Stimulated activated CD8-positive, alpha-beta memory T cell treated with anti-CD3 and anti-CD28 coated beads, Interleukin-7, amount 100 ng/mL, for 4 hours (primary cell): ENCODE measurements at places on chromosomes 1 and 21.

DNA sequence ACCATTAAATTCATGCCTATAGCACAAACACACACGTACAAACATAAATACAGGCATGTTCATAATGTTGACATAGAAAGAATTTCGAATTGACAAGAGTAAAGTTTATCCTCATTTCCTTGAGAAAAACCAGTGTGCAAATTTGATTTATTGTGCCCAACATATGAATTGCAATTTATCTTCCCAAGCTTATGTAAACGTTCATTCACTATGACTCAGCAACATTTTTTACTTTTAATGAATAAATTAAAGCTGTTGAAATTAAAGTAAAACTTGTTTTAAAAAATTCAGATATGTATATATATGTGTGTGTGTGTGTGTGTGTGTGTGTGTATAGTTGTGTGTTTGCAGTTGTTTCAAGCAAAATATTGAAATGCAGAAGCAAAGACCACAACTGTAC lies 1067.9 kb downstream of the BRINP3 start:
- DNase-seq: no peak

- DNase-seq: no peak
Observed at GRCh38 chr1:174156437-174156836, 2.9 kb upstream of the RABGAP1L start.

- DNase-seq: no peak
Observed at GRCh38 chr1:52296345-52296744, 69.7 kb downstream of the CC2D1B start.

- DNase-seq: no peak
Observed at GRCh38 chr1:209829716-209830115, 1.9 kb downstream of the UTP25 start.

DNA sequence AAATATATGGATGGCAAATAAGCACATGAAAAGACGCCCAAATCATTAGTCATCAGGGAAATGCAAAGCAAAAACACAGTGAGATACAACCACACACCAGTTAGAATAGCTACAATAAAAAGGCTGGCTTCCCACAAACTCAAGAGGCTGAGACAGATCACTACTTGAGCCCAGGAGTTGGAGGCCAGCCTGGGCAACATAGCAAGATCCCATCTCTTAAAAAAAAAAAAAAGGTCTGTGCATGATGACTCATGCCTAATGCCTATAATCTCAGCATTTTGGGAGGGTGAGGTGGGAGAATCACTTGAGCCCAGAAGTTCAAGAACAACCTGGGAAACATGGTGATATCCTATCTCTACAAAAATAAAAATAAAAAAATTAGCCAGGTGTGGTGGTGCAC lies 19.8 kb downstream of the LDLRAD1 start:
- no peak for DNase-seq

- no peak for DNase-seq
Observed at GRCh38 chr1:77642196-77642595, 40.3 kb downstream of the ZZZ3 start.

GRCh38 chr1:174131032-174131638 lies 28.2 kb upstream of the RABGAP1L start:
- no peak for DNase-seq

GRCh38 chr1:3175486-3175885 lies 106.5 kb downstream of the PRDM16 start:
- no peak for DNase-seq

- no peak for DNase-seq
Observed at GRCh38 chr1:48536477-48536876, 64.5 kb upstream of the SPATA6 start.

DNA sequence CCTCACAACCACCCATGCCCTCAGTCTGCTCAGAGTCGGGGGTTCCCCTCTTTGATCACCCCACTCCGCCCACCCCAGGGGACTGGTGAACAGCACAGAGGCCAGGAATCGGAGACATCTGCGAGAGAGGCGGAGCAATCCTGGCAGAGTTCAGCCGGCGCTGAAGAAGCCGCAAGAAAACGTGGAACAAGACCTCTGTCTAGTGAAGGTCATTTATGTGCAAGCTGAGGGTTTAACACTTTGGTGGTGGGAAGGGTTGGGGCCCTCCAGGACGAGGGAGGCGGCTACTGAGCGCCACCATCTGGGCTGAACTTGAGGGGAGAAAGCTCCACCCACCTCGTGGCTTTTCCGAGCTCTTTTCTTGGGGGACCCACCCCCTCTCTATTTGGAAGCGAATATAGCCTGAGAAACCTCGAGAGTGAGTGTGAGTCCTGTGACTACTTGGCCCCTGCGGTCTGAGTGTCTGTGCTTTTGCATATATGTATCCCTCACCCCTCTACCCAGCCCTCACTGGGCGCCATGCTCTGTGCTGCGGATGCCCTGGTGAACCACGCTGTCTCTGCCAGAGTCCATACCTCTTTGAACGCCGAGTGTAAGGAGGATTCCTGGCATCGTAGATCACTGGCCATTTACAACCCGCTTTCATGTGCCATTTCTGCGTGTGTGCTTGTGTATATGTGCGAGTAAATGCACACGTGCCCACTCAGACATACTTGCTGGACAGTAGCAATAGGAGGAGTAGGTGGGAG lies 1.2 kb upstream of the EPHA10 start:
- DNase-seq: peak; percentile 7

- no peak for DNase-seq
Observed at GRCh38 chr1:29379443-29380073, 143.2 kb downstream of the PTPRU start.

- no peak for DNase-seq
Observed at GRCh38 chr1:102861247-102861646, 247.1 kb downstream of the COL11A1 start.

DNA sequence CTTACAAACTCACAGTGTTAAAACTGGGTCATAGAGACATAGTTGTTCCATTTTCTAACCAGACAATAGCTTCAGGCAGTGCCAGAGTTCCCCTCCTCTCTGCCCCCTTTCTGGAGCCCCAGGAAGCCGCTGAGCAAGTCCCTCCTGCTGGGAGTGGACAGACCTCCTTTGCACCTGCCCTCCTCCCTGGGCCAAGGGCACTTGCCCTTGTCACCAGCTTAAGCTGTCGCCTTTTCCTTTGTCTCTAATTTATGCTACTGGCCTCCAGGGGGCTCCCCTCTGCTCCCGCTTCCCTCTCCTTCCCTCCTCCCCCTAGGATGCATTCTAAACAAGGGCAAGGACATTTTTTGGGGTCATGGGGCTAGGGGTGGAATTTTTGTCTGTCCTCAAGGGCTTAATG lies 182.4 kb downstream of the MIS18A start:
- DNase-seq: no peak

DNA sequence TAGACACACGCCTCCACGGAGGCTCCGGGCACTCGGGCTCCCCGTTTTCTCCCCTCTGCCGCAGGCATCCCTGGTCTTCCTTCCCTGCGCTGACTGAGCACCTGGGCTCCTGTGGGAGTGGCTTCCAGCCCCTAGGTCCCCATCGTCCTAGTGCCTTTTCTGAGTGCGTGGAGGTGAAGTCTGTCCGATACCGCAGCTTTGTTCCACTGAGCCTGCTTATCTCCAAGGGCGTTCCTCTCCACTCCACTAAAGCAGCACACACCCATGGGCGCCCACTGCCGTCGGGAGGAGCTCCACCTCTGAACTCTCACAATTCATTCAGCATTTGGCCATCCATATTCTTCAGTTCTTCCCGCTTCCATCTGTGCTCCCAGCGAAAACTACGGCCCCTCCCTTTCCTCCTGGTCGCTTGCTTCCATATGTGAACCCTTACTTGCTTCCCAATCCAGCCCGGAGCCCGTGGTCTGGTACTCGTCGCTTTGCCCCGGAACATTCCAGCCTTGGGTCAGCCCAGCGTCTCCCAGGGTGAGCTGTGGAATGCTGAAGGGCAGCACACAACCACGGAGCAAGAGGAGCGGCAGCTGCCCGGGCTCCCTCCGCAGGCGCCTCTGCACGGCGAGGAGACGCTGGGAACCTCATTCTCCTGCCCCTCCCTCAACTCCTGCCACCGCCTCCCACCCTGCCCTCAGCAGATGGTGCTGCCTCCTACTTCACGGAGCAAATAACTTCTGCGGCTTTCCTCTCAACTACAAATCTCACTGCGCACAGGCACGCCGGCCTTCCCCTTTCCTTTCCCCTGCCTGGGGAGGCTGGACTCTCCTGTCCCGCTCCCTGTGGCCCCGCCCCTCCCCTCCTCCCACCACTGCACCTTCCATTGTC lies 27.5 kb downstream of the ATP8B2 start:
- no peak for DNase-seq

GRCh38 chr1:168676029-168676812 lies 52.8 kb downstream of the DPT start:
- DNase-seq: no peak

- no peak for DNase-seq
Observed at GRCh38 chr1:182257369-182258063, 134.1 kb downstream of the GLUL start.

DNA sequence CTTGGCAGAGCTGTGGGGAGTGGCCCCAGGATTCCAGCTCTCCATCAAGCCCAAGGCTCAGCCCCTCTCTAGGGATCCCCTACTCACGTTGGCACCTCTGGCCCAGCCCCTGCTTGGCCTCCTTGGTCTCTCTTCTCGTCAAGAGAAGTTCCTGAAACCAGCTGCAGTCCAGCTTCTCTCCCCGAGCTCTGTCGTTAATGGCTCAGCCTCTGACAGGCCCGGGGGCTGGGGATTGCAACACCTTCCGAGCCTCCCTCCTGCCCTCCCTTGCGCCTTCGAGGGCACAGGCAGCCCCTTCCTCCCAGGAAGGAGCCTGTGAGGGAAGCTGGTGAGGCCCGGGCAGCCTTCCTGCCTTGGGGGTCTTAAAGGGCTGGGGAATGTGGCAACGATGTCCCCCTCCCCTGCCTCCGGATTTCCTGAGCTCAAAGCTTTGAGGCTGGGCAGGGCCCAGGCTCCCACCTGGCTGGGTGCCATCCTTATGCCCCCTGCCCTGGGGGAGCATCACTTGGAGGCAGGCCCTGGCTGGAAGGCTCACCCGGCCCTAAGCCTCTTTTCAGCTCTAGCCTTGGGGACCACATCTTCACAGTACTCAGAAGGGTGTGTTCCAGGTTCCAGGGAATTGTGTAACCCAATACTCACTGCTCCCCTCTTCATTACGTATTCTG lies at the start of gene CSF3R:
Gene CSF3R (minus strand): TSS at position 190 of the 665 bp plus-strand sequence. CDS start 3,417 bp downstream, outside the sequence.
- DNase-seq: no peak

DNA sequence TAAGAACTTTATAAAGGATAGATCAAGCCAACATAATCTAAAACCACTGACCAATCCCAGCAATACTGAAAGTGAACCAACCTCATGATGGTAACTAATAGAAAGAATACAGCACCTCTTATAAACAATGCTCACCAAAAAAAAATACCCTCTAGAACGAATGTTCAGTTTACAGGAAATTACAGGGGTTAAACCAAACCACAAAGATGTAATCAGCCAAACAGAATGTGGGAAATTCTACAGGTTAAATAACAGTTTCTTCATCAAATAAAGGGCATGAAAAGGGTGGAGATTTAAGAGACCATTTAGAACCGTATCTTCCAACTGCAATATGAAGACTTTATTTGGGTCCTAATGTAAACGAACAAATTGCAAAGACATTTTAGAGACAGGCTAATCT lies 30.4 kb downstream of the ARID4B start:
- no peak for DNase-seq

DNA sequence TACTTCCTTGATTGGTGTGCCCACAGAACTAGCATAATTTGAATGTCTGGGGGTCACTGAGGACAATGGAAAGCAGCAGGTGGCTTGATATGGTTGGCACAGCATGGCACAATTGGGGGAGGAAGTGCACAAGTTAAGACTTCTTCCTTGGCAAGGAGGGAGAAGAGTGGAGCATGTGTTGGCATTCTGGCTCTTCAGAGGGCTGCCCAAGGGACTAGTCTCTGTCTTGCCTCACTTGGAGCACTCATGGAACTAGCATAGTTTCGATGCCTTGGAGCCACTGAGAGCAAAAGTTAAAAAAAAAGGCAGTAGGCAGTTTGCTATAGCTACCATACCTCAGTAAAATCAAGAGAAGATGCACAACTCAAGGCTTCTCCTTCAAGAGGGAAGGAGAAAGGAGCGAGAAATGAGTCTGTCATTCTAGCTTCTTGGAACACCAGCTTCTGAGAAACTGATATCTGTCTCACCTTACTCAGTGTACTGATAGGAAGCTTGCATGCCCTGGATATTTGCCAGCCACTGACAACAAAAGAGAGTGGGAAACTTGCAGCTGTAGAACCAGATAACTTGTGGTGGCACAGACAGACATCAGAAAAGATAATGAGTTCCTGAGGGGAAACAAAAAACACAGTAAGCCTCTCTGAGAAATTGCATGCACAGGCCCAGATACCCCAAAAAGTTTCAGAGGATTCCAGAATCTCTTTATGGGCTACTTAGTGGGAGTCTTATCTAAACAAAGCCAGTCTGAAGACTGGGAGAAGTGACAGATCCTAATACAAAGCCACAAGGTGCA lies 207.5 kb upstream of the SAMSN1 start:
- no peak for DNase-seq

GRCh38 chr1:16181887-16182719 lies 26.2 kb upstream of the EPHA2 start:
- DNase-seq: no peak

DNA sequence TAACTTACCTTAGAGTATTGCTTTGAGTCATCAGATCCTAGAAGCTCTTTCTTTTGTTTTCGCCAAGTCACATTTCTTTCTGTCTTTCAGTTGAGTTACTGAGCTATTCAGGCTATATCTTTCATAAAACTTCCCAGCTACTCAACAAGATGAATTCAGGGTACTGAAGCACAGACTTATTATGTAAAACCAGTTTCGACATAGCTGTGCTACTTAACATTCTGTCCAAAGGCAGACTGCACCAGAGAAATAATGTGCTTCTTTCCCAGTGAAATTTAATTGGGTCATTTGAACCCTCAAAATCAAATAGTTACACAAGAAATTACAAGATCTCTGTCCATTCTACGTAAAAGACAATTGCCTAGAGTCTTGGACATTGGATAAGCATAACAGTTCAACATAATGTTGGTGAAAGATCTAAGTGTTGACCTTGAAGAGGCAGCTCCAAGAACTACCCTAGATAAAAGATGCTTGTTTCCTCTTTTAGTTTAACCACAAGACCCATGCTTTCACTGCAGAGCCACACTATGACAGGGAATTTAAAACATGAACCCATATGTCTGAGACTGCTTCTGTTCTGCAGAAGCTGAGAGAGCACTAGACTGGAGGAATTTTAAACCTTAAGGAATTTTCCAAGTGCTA lies 163.2 kb downstream of the LRRC40 start:
- no peak for DNase-seq

GRCh38 chr1:84427250-84428188 lies 29.2 kb downstream of the DNASE2B start:
- no peak for DNase-seq

GRCh38 chr1:83901547-83902155 lies 97.3 kb downstream of the TTLL7 start:
- no peak for DNase-seq

DNA sequence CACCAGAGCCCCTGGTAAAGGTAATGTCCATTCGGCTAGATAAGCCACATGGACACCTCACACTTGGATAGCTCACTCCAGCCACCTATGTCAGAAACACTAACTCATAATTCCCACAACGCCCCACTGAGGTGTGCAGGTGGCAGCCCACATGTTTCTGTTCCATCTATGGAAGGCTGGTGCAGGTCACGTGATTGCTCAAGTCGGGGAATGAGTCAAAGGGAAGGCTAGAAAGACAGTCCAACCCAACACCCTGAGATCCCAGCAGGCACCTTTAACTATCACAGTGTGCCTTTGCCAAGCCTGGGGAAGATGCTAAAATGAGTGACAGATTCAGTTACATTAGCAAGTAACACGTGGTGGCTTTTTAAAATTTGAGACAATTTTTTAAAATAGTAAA lies 45.3 kb upstream of the KCNE1 start:
- DNase-seq: no peak
